ENCODE measurements at places on chromosomes 3 and 15. TPM values are rescaled to one million over a fixed set of nuclear protein-coding genes. Genes with fewer than 3 reads are reported as not detected.
A peak's percentile ranks its signal among the peaks of the same experiment; 100 is the strongest.

DNA sequence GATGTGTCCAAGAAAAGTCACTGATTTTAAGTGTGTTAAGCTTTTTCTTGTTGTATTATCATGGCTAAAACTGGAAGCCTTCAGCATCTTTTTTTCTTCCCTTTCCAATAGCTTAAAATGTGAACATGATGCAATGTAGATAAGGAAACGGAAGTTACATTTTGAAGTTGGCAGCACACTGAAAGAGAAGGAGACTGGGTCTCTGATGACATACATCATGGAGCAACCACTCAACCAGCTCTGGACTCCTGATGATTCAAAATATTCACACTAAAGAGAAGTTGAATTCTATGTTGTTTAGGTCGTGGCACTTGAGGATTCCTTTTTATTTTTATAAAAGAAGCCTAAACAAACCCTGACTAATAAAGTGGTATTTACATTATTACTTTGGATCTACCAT, 488.3 kb upstream of the ALCAM start:
- H3K4me3 ChIP-seq: no peak overlapping the region
- DNase-seq: no peak
- no peaks in the 10 kb centered on the region for H3K4me1 ChIP-seq
- no peak overlapping the region for H3K27ac ChIP-seq
- no peaks in the 10 kb centered on the region for H3K27me3 ChIP-seq

- H3K36me3 ChIP-seq: no peaks in the 10 kb centered on the region
- no peak overlapping the region for H3K27ac ChIP-seq
- no peak overlapping the region for H3K4me3 ChIP-seq
These were observed 87.6 kb downstream of the DPH6 start for GRCh38 chr15:35458176-35458856.

- no peaks in the 10 kb centered on the region for H3K4me1 ChIP-seq
- H3K27me3 ChIP-seq: no peaks in the 10 kb centered on the region
- no peak for DNase-seq
- H3K27ac ChIP-seq: peak overlapping the region; percentile 75
These were observed 749 bp downstream of the RSRC1 start for GRCh38 chr3:158110658-158111018.

- no peak for DNase-seq
- H3K27me3 ChIP-seq: no peaks in the 10 kb centered on the region
- no peaks in the 10 kb centered on the region for H3K36me3 ChIP-seq
- H3K4me1 ChIP-seq: no peaks in the 10 kb centered on the region
These were observed 307.3 kb upstream of the SATB1 start for GRCh38 chr3:18732474-18732873.

DNA sequence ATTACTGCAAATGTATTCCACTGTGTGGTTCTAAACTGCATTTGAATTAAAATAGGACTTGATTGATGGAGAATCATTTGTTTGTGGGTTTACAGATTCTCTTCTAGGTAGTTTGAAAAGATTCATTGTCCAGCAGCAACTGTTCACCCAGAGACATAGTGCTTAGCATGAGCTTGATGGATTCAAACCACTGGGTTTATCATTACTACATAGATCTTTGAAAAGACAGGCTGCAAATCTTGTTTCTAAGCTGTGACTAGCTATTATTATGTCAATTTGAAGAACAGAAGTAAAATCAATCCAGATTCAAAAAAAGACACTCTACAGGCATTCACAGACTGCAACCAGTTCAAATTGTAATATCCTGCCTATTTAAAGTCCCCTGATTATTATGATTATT, 49.8 kb downstream of the MBNL1 start:
- H3K4me3 ChIP-seq: no peak overlapping the region
- H3K36me3 ChIP-seq: no peaks in the 10 kb centered on the region
- no peaks in the 10 kb centered on the region for H3K27me3 ChIP-seq
- H3K4me1 ChIP-seq: no peaks in the 10 kb centered on the region
- peak overlapping the region; percentile 20 for H3K27ac ChIP-seq
- DNase-seq: no peak

- H3K27me3 ChIP-seq: no peaks in the 10 kb centered on the region
- peak overlapping the region; percentile 91 for H3K4me3 ChIP-seq
- DNase-seq: peak; percentile 65
- H3K4me1 ChIP-seq: no peaks in the 10 kb centered on the region
- no peaks in the 10 kb centered on the region for H3K36me3 ChIP-seq
These were observed 1.2 kb downstream of the EOGT start for GRCh38 chr3:69012100-69012799.

DNA sequence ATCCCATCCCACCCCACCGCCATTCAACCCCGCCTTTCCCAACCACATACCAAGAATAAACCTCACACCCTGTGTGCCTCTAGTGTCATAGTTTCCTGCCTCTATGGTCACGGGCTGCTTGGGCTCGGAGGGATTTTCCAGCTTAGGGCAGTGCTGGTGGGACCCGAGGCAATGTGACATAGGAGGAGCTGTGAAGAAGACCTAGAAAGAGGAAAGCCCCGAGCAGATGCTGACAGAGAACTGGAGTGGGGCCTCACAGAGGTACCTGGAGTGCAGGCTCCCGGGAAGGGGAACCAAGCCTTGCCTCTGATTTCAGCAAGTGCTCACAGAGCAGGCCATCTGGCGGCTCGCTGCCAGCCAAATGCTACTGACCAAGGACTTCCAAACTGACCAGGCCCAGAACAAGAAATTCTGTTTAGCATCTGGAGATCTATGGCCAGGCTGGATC, 27.5 kb downstream of the BHLHE40 start:
- H3K4me1 ChIP-seq: no peaks in the 10 kb centered on the region
- no peaks in the 10 kb centered on the region for H3K27me3 ChIP-seq
- H3K36me3 ChIP-seq: no peaks in the 10 kb centered on the region

Gene PAQR5
- 0.96 TPM for total RNA-seq

DNA sequence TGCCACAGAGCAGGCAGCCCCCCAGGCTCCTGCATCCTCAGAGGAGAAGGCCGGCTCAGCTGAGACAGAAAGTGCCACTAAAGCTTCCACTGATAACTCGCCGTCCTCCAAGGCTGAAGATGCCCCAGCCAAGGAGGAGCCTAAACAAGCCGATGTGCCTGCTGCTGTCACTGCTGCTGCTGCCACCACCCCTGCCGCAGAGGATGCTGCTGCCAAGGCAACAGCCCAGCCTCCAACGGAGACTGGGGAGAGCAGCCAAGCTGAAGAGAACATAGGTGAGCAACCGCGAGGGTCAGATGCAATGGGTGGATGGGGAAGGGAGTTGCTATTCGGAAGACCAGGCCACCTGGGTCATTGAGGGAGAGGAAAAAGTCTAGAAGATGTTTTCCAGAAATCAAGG, 53.0 kb downstream of the GAP43 start:
- no peak overlapping the region for H3K27ac ChIP-seq
- no peaks in the 10 kb centered on the region for H3K4me1 ChIP-seq
- no peaks in the 10 kb centered on the region for H3K27me3 ChIP-seq
- no peaks in the 10 kb centered on the region for H3K36me3 ChIP-seq

Gene CIDEC
- total RNA-seq: 1,697 TPM

GRCh38 chr3:106025151-106025722, 156.4 kb upstream of the CBLB start:
- H3K27ac ChIP-seq: peak overlapping the region; percentile 7
- no peaks in the 10 kb centered on the region for H3K36me3 ChIP-seq
- H3K4me3 ChIP-seq: no peak overlapping the region
- H3K27me3 ChIP-seq: no peaks in the 10 kb centered on the region
- H3K4me1 ChIP-seq: no peaks in the 10 kb centered on the region
- no peak for DNase-seq

- no peak for DNase-seq
- no peaks in the 10 kb centered on the region for H3K36me3 ChIP-seq
- no peaks in the 10 kb centered on the region for H3K27me3 ChIP-seq
- no peaks in the 10 kb centered on the region for H3K4me1 ChIP-seq
- no peak overlapping the region for H3K27ac ChIP-seq
- H3K4me3 ChIP-seq: no peak overlapping the region
These were observed 84.6 kb upstream of the PFN2 start for GRCh38 chr3:150055332-150055731.

Gene PCSK6
- 7.2 TPM for total RNA-seq

Measured in breast epithelium (tissue), 4 donors.